GM23248 (cell line): ENCODE measurements at places on chromosomes 5 and 9. TPM values are rescaled to one million over a fixed set of nuclear protein-coding genes. Genes with fewer than 3 reads are reported as not detected.

Gene CAMSAP1
- polyA plus RNA-seq = 2.8 and 3.0 TPM in 2 replicates

DNA sequence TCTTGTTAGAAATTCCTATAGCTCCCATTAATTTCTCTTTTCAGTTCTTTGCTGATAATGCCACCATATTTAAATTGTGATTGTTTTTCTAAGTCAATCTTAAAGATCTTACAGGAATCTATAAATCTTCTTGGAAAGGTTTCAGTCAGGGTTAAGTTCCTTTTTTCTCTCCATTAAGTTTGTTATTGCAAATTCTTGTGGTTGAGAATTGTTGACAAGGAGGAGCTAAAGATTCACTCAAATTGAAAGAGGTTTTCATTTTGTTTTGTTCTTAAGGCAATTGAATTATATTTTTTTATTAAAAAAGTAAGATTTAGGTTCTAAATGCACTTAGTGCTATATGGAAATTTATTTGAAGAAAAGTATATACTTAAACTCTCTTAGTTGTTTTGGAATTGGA is 213.4 kb downstream of the PRR16 start:
- H3K27me3 ChIP-seq = no peaks in the 10 kb centered on the region
- H3K4me1 ChIP-seq = peaks cover 35% of the 10 kb centered on the region
- no peaks in the 10 kb centered on the region for H3K36me3 ChIP-seq
- no peak for DNase-seq
- no peak overlapping the region for H3K4me3 ChIP-seq

Gene MCIDAS
- polyA plus RNA-seq = not detected in 2 replicates

- no peak overlapping the region for H3K4me3 ChIP-seq
- peaks cover 16% of the 10 kb centered on the region for H3K4me1 ChIP-seq
- H3K36me3 ChIP-seq = no peaks in the 10 kb centered on the region
- no peaks in the 10 kb centered on the region for H3K27me3 ChIP-seq
- no peak overlapping the region for H3K27ac ChIP-seq
These were observed 15.3 kb upstream of the SPATA31E1 start for GRCh38 chr9:87867391-87867790.

DNA sequence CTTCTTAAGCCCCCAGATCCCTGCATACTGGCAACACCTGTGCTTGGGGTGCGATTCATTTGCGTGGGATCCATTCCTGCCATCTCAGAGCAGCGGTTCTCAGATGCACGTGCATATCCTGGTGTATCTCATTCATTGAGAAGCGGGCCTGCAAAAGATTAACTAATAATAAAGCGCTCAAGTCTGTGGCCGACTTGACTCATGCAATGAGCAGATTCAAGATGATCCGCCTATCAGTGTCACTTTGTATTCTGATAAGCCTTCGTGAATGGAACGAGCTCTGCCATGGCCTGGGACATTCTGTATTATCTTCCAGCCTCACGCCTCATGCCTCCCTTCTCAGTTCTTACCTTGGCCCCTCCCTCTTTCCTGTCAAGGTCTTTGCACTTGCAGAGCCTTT is 22.3 kb downstream of the C1QTNF2 start:
- DNase-seq = no peak
- no peak overlapping the region for H3K4me3 ChIP-seq

- no peak overlapping the region for H3K4me3 ChIP-seq
- peaks cover 77% of the 10 kb centered on the region for H3K27me3 ChIP-seq
- no peak overlapping the region for H3K27ac ChIP-seq
- H3K4me1 ChIP-seq = no peaks in the 10 kb centered on the region
- no peaks in the 10 kb centered on the region for H3K36me3 ChIP-seq
These were observed 1.9 kb downstream of the FOXB2 start for GRCh38 chr9:77021291-77021894.

- H3K27me3 ChIP-seq = no peaks in the 10 kb centered on the region
- H3K4me1 ChIP-seq = no peaks in the 10 kb centered on the region
- H3K27ac ChIP-seq = no peak overlapping the region
- H3K36me3 ChIP-seq = no peaks in the 10 kb centered on the region
These were observed 158.8 kb downstream of the TMEM161B start for GRCh38 chr5:88109818-88110217.

DNA sequence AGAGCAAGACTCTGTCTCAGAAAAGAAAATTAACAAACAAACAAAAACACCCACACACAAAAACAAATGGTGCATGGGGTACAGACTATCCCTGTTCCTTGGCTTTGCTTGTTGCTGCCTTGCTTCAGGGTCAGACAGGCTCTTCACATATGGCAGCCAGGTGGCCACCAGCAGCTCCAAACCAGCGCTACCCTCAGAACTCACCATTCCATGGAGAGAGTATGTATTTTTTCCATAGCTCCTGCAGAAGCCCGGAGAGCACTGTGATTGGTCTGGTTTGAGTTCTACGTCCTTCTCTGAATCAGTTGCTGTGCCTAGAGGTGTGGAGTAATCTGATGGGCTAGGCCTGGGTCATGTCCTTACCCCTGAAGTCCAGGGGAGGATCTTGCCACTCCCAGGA is 25.2 kb upstream of the HSPA9 start:
- H3K27me3 ChIP-seq = no peaks in the 10 kb centered on the region; the same call in 1 of the 2 replicates
- H3K4me1 ChIP-seq = no peaks in the 10 kb centered on the region
- no peak for DNase-seq

Gene SLC1A3
- polyA plus RNA-seq = 1.7 and 2.3 TPM in 2 replicates

Gene PRDM9
- not detected in 2 replicates for polyA plus RNA-seq

DNA sequence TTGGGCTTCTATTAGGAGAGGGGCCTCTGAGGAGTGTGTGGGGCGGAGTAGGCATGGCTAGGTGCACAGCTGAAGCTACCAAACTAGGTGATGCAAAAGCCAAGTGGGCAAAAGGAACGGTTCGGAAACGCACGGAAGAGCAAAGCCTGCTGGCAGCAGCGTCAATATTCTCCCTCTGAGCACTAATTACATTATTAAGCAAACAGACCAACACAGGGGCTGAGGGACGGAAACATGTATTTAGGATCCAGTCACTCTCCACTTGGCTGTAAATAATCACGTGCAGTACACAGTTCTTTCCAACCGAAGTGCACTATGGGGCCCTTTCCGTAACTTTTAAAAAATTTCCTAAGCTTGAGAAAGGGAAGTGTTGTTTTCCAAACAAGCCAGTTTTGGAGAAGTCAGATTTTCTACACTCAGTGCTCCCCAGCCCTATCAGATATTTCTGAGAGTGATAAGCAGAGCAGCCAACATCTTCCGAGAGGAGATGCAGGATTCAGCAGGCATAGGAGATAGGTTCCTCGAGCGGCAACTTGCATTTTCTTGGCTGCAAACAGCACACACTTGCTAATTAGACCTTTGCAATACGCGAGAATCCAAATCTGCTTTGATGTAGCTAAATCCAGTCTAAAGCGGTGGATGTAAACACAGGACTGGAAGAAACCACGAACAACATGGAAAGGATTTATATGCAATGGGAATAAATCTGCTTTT is 217.2 kb upstream of the TBCA start:
- no peaks in the 10 kb centered on the region for H3K36me3 ChIP-seq
- DNase-seq = no peak
- no peak overlapping the region for H3K27ac ChIP-seq
- H3K4me3 ChIP-seq = no peak overlapping the region

DNA sequence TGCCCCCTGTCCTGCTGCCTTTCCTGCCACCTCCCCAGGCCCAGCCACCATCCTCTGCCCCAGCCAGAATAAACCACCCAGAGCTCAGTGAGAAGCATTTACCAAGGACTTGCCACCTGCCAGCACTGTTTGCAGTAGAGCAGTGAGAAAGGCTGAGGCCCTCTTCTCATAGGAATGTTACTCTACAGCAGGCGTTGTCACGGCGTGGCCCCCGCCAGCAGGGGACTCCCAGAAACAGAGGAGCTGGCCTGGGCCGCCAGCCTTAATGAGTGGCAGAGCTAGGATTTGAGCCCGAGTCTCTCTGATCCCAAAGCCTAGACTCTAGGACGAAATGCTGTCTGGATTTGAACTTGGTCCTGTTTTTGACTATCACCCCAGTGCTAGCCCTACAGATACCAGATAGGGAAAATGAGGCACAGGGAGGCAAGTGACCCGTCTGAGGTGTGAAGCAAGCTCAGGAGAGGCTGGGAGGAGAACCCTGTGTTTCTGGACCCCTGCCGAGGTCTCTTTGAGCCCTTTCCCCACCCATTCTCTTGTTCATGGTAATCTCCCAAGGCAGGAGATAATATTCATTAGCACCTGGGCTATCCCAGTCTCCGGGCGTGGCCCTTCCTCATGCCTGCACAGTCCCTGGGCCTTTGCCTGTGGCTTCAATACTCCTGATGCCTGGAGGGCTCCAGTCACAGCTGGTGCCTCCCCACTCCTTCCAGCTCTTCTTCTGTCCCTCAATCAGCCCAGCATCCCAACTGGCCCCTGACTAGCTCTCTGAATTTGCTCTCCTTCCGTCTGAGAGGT is 30.7 kb downstream of the HRH2 start:
- DNase-seq = no peak
- no peaks in the 10 kb centered on the region for H3K36me3 ChIP-seq
- H3K4me3 ChIP-seq = no peak overlapping the region
- no peaks in the 10 kb centered on the region for H3K4me1 ChIP-seq
- H3K27me3 ChIP-seq = no peaks in the 10 kb centered on the region

GRCh38 chr9:90770182-90770738 is 31.4 kb upstream of the SYK start:
- DNase-seq = no peak
- H3K27ac ChIP-seq = no peak overlapping the region
- H3K4me3 ChIP-seq = no peak overlapping the region
- no peaks in the 10 kb centered on the region for H3K4me1 ChIP-seq

Gene TXNDC8
- not detected in 2 replicates for polyA plus RNA-seq

- 0 out of 2 replicates have a peak, but pooled peaks cover 9% of the 10 kb centered on the region for H3K27me3 ChIP-seq
- no peak overlapping the region for H3K27ac ChIP-seq
- peak; percentile 0 for DNase-seq
- no peaks in the 10 kb centered on the region for H3K36me3 ChIP-seq
- H3K4me1 ChIP-seq = no peaks in the 10 kb centered on the region
- no peak overlapping the region for H3K4me3 ChIP-seq
These were observed 367.8 kb downstream of the TLE1 start for GRCh38 chr9:81321551-81321950.

- peaks cover 37% of the 10 kb centered on the region for H3K4me1 ChIP-seq
- H3K4me3 ChIP-seq = no peak overlapping the region
- no peaks in the 10 kb centered on the region for H3K27me3 ChIP-seq
- DNase-seq = no peak
These were observed 57.7 kb downstream of the NREP start for GRCh38 chr5:111699324-111699723.

- H3K4me1 ChIP-seq = peaks cover 8% of the 10 kb centered on the region; the same call in 1 of the 2 replicates
- DNase-seq = no peak
- no peak overlapping the region for H3K27ac ChIP-seq
- H3K27me3 ChIP-seq = no peaks in the 10 kb centered on the region
These were observed 452.7 kb upstream of the KLF4 start for GRCh38 chr9:107942291-107942690.

DNA sequence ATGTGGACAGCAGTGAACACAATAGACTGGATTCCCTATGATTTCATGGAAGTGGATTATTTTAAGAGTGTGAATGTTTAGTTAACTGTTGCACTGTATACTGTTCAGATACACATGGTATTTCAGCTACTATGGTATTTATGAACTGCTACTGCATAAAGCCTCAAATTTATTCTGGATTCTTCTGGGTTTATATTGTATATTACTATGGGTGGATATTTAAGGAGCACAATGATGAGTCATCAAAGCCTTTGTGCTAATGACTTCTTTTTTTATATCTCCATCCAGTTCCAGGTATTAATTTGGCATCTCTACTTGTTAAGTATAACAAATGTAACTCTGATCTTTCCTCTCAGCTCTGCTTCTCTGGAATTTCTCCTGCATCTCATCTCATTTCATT is 6.8 kb downstream of the KDM4C start:
- H3K36me3 ChIP-seq = no peaks in the 10 kb centered on the region
- no peak overlapping the region for H3K27ac ChIP-seq
- H3K27me3 ChIP-seq = no peaks in the 10 kb centered on the region
- H3K4me1 ChIP-seq = peaks cover 25% of the 10 kb centered on the region
- no peak overlapping the region for H3K4me3 ChIP-seq
- peak; percentile 29 for DNase-seq

DNA sequence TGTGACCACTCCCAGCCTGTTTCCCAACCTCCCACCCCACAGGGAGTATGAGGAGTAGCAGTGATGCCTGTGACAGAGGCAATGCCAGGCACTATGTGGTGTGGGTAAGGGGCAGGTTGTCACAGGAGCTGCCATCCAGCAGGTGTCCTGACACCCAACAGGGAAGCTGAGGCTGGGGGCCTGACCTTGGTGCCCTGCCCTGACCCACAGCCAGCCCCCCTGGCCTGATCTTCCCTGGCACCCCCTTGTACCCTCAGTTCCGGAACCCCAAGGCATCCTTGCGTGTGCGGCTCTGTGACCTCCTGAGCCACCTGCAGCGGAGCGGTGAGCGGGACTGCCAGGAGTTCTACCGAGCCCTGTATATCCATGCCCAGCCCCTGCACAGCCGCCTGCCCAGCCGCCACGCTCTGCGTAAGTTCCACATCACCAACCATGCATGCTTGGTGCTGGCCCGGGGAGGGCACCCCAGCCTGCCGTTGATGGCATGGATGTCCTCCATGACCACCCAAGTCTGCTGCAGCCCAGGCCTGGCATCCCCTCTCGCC is 14.4 kb downstream of the CARD19 start:
- no peak overlapping the region for H3K27ac ChIP-seq
- DNase-seq = no peak
- no peaks in the 10 kb centered on the region for H3K4me1 ChIP-seq
- H3K27me3 ChIP-seq = no peaks in the 10 kb centered on the region
- H3K4me3 ChIP-seq = no peak overlapping the region
- no peaks in the 10 kb centered on the region for H3K36me3 ChIP-seq

- peak overlapping the region; percentile 49 for H3K4me3 ChIP-seq
- peak overlapping the region; percentile 82 for H3K27ac ChIP-seq
- no peaks in the 10 kb centered on the region for H3K36me3 ChIP-seq
- H3K27me3 ChIP-seq = no peaks in the 10 kb centered on the region
- DNase-seq = peak; percentile 89
These were observed 185.8 kb downstream of the CD180 start for GRCh38 chr5:67010684-67011409.

Gene IRX2
- polyA plus RNA-seq = 6.1 TPM in 2 replicates

DNA sequence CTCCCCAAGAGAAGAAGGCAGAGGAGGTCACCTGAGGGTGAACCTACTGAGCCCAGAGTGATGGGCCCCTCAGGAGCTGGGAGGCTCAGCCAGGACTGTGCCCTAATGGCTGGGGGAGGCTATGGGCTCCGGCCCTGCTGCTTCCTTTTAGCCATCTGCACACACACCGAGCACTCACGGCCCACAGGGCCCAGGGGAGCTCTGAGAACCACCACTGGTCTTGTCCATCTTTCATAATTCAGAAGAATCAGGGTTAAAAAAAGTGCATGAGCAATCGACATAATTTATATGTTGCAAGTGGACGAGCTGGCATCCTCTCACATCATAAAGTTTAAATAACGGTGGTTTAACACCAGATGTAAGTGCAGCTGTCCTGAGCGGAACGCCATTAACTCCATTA is 162.1 kb downstream of the FSTL4 start:
- no peak overlapping the region for H3K27ac ChIP-seq
- H3K4me3 ChIP-seq = no peak overlapping the region
- no peaks in the 10 kb centered on the region for H3K36me3 ChIP-seq

Gene ZNF462
- 1.1 and 1.5 TPM in 2 replicates for polyA plus RNA-seq

DNA sequence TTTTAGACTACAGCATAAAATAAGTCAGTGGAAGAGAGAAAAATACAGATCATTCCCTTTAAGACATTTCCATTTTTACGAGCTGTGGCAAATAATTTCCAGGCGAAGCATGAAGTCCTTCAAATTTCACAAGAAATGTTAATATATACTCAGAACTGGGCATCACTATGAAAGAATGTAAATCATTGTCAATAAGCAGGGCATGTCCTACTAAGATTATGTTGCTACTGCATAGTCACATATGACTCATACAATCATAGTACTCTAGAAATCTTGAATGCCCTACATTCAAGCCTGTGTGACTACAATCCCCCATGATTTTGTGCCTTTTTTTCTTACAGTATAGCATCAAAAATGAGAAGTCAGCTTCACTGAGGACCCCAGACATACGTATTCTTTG is 485.2 kb upstream of the FTMT start:
- no peak overlapping the region for H3K4me3 ChIP-seq
- peaks cover 6% of the 10 kb centered on the region; the same call in 1 of the 2 replicates for H3K4me1 ChIP-seq
- no peak overlapping the region for H3K27ac ChIP-seq
- H3K36me3 ChIP-seq = no peaks in the 10 kb centered on the region
- no peaks in the 10 kb centered on the region for H3K27me3 ChIP-seq

Gene HEMGN
- not detected in 2 replicates for polyA plus RNA-seq
